Fibroblast of pulmonary artery (primary cell): ENCODE measurements at places on chromosomes 3 and 15.

DNA sequence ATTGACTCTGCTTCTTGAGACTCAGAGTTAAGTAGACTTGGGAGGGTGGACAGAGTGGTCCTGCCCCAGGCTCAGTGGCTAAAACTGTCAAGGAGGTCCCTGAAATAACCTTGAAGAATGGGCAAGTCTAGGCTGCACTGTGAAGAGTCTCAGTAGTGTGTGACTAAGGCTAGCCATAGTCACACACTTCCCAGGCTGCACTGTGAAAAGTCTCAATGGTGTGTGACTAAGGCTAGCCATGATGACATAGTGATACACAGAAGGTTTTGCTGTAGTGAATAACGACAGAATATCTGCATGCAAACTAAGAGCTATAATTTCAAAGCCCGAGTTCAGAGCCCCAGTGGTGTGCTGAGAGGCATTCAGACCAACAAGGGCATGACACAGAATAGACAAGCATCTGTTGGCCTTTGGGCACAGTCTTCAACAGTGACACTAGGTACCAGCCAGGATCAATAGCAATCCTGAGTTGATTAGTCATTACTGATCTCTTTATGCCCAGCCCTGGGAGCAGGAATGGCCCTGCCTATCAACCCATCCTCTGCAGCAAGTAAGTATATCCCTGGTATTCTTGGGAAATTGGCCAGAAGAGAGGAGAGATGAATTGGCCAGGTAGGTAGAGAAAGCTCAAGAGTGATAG, 72.4 kb upstream of the BBX start:
- DNase-seq, result no peak

DNA sequence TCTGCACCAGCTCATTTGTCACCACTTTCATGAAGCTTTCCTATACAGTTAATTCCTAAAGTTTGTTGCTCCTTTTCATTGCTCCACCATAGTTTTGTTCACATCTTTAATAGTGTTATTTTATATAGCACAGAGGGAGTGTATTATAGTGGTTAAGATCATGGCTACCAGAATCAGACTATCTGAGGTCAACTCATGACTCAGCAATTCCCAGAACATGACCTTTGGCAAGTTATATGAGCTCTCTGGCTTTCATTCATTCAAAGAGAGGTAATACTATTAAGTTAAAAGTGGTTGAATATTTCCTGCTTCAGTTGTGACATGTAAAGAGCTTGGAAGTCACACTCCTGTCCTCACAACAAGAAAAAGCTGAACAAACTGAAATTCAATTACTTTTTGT, 1073.5 kb downstream of the NAALADL2 start:
- peak; percentile 9 for DNase-seq

- DNase-seq, result no peak
Observed at GRCh38 chr3:18127174-18127858, 297.8 kb downstream of the SATB1 start.

DNA sequence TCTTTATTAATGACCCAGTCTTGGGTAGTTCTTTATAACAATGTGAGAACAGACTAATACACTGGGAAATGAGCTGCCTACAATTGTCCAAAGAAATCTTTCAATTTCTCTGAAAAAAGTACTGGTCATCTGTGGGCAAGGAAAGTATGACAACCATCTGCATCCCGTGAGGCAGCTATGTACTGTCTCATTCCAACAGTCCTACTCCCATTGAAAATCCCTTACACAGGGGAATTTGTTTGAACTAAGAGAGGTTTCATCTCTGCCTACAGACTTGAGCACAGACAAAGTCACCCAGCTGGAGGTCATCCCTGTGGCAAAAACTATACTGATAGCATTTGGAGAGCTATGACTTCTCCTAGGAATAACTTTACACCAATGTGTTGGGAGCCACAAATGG, 27.1 kb downstream of the SHC4 start:
- DNase-seq, result peak; percentile 42

DNA sequence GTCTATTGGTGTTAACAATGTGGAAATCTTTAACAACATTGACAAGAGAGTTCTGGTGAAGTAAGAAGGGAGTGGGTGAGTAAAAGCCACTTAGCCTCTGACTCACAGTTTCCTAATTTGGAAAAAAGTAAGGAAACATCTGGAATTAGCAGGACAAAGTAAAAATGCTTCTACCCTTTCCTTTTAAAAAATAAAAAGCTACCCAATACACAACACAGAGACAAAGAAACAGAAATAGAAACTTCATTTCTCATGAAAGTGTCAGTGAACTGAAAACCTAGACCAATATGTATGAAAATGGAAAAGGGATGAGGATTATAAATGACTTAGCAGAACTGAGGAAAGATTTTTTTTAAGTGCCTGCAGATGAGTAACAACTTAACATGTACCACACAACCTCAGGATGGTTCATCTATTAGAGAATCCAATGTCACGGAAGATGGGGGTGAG, 65.4 kb downstream of the SSR3 start:
- peak; percentile 46 for DNase-seq

- DNase-seq, result peak; percentile 79
Observed at GRCh38 chr3:142595581-142595950, 627 bp upstream of the PLS1 start.

DNA sequence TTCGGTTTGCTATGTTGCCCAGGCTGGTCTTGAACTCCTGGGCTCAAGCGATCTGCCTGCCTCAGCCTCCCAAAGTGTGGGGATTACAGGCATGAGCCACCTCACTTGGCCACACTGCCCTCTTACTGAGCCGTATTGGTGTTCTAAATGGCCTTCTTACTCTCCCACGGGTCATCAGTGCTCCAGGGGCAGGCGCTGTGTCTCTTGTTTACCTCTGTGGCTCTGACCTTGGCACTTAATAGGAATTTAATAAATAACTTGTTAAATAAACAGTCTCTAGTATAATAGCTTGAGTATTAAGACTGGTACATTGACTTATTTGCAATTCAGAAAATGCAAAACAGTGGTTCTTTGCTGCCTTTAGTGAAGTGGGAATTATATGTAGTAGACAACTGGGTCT, 13.7 kb downstream of the FLNB start:
- DNase-seq, result no peak

DNA sequence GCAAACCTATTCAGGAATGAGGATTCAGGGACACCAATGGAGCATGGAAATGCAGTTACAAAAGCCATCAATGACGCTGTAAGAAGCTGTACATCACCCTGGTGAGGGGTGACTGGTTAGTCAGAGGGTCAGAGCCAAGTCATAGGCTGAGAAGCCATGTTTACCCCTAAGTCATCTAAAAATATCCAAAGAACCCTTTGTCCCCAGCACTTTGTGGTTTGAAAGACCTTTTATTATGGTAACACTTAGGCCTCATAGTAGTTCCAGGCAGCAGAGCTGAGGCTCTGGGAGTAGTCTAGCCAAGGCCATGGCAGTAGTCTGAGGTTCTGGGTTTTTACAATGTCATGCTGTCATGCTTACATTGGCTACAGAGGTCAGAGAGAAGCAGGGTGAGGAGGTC, 131.2 kb downstream of the CTNNB1 start:
- DNase-seq, result peak; percentile 25

- DNase-seq, result no peak
Observed at GRCh38 chr15:31473385-31474058, 146.9 kb downstream of the KLF13 start.

DNA sequence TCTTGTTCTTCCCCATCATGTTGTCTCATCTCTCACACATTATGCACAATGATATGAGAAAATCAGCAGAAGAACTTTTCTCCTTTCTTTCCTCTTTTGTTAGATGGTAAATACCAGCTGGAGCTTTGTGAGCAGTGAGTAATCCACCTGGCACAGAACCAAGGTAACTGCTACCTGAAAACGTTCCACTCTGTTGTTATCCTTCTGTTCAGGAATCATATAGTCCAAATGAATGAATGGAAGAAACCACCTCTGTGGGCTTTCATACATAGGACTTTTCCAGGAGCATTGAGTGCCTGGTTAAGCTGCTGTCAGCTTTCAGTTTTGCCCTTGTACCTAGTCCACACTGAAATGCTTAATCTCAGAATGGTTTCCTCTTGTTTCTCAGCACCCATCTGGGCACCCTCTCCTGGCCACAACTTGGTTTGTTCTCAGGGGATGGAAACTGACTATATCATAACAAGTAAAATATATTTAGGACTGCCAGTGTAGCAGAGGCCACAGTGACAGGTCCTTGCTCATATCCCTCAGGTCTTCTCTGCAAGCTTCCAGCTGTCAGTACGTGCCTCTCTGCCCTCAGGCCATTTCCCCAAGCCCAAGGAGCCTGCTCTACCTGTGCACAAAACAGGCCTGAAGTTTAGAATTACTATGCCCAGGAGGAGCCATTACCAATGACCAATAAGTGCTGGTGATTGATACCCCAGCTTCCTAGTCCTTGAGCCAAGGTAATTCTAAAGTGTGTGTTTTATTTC, 23.5 kb upstream of the SLC4A7 start:
- DNase-seq, result peak; percentile 36

- no peak for DNase-seq
Observed at GRCh38 chr15:65208647-65209046, 2.6 kb downstream of the CILP start.

- DNase-seq, result no peak
Observed at GRCh38 chr3:61449327-61450040, 111.9 kb upstream of the PTPRG start.

GRCh38 chr3:151383956-151384355, 597 bp downstream of the P2RY12 start:
- no peak for DNase-seq

DNA sequence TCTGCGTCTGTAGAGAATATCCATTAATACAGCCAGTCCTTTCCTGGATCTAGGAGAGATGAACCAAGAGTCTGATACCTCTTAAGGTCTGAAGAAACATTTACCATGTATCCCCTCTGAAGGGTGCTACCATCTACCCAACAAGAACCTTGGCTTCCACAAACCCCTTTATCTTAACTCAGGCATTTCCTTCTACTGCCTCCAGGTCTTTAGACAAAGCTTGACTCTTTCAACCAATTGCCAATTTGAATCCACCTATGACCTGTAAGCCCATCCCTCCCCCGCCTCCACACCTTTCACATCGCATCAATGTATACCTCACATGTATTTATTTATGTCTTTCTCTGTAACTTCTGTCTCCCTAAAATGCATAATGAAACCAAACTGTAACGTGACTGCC, 139.5 kb downstream of the SNRK start:
- DNase-seq, result no peak

DNA sequence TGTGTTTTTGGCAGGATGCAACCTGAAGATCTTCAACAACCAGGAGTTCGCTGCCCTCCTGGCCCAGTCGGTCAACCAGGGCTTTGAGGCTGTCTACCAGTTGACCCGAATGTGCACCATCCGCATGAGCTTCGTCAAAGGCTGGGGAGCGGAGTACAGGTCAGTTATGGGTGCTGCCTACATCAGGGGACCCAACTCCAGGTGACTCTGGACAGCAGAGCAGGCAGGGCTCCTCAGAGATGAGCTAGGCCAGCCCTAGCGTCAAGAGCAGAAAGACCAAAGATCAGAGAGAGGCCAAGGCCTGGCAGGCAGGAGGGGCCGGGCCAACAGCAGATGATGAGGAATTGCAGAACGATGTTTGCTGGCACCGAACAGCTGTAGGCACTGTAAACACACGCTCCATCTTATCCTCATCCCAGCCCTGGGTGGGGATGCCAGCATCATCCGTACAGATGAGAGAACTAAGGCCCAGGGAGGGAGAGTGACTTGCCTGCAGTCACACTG, 67.1 kb downstream of the AAGAB start:
- DNase-seq, result no peak

DNA sequence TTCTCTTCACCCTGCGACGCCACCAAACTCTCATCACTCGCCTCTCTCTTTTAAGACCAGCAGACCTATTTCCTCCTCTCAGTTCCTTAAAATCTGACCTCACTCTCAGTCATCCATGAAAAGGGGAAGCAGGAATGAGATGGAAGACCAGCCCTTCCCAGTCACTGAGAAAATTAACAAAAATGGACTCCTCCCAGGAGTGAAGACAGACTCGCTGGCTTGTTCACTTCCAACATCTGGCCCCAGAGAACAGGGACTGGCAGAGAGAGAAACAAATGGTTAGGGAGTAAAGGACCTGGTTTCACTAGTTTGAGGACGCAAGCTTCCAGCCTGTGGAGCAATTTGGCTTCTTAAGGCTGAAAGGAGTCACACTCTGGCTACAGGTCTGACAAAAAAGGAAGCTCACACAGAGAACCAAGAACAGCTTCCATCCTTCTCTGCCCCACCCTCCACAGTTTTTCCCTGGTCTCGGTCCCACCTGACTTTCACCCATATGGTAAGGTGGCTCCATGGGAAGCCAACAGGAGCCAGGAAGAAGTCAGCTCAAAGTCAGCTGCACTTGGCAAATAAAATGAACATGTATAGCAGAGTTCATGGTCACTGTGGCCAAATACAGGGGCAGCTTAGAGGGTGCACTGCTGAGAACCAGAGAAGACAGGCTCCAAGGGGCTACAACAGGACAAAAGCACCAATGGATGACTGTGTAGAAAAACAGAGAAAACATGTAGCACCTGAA, 57.2 kb downstream of the ITGB5 start:
- no peak for DNase-seq

DNA sequence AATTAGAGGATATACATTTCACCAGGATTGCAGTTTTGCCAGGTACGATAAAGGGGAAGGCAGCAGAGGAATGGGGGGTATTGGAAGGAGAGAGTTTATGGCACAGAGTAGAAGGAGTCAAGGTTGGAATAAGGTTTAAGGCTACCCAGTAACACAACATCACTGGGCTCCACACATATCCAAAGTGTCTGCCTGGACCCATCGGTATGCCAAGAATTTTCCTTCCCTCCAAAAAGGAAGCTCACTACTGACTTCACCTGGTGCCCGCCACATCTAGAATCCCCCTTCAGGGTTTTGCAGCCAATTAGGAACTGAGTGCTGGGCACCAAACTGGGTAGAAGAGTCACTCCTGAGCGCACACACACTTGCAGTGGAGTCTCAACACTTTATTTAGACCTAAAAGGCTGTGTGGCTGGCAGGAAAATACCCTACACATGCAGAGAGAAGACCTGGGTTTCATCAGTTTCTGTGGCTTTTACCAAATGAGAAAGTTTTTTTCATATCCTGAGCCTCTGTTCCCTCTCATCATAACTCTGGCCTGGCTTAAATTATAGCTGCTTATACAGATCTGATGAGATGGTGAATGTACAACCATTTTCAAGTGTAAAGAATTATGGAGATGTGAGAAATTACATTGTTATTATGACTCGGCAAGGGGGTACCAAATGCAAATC, 190.8 kb upstream of the LPP start:
- DNase-seq, result no peak

GRCh38 chr3:187964760-187965159, 189.2 kb upstream of the LPP start:
- DNase-seq, result no peak

DNA sequence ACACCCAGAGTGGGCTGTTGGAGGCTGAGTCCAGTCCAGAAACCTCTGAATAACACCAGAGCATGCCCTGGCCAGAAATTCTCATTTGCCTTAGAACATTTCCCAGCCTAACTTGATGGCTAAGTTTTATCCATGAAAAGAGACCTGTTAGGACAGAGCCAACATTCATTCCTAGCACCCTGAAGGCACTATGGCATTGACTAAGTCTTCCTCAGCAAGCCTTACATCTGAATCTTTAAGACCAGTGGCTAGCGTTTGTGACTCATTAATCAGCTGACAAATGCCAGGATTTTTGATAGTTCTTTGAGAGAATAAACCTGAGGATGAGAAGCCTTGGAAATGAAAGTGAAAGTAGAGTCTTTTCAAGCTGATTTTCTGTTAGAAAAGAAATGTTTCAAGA, 1087.1 kb upstream of the ALCAM start:
- DNase-seq, result peak; percentile 67
